Suppressor macrophage treated with lipopolysaccharide for 1 hour (primary cell): ENCODE measurements at places on chromosomes 6 and 20.

DNA sequence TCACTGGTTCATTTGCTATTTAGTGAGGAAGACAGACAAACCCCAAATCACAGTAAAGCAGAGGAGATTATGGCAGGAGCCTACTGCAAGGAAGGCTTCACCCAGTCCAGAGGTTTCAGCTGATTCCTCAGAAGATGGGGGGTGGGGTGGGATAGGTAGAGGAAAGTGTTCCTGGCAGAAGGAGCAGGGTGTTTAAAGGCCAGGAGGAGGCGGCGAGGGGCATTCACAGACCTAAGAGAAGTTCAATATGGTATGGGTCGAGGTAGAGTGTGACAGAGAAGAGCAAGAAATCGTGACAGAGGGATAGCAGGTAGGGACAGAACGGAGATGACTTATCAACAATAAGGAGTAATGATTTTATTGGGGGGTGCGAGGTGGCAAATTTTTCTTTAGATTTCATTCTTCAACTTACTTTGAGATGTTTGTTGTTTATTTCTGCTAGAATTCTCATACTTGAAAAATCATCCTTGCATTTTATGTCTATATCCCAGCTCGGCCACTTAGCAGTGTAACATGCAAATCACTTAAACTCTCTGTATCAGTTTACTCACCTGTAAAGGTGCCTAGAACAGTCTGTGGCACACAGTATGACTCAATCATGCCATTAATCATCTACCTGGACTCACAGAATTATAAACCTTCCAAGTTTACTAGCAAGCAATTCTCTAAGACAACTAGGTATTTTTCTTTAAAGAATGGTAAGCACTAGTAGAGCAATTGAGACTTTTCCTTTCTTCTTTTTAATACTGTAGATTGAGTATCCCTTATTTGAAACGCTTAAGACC lies 176.7 kb downstream of the REV3L start:
- DNase-seq: no peak

DNA sequence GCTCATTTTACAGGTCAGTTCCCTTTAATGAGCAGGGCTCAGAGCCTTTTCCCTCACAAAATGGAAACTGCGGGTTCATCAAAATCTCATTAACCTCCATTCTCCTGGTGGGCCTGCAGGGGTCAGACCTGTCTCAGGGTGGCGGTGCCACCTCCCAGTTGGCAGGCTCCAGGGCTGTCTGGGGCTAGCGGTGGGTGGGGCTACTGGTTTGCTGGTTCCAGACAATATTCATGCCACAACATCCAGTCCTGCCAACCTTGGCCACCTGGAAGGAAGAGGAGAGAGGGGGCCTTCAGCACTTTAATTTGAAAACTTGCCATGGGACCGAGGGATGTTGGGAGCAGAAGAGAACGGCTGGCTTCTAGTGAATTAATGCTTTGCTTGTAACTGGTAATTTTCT lies 41.9 kb upstream of the CTNNBL1 start:
- peak; percentile 42 for DNase-seq

GRCh38 chr20:1824834-1825233 lies 70.4 kb upstream of the SIRPA start:
- no peak for DNase-seq

DNA sequence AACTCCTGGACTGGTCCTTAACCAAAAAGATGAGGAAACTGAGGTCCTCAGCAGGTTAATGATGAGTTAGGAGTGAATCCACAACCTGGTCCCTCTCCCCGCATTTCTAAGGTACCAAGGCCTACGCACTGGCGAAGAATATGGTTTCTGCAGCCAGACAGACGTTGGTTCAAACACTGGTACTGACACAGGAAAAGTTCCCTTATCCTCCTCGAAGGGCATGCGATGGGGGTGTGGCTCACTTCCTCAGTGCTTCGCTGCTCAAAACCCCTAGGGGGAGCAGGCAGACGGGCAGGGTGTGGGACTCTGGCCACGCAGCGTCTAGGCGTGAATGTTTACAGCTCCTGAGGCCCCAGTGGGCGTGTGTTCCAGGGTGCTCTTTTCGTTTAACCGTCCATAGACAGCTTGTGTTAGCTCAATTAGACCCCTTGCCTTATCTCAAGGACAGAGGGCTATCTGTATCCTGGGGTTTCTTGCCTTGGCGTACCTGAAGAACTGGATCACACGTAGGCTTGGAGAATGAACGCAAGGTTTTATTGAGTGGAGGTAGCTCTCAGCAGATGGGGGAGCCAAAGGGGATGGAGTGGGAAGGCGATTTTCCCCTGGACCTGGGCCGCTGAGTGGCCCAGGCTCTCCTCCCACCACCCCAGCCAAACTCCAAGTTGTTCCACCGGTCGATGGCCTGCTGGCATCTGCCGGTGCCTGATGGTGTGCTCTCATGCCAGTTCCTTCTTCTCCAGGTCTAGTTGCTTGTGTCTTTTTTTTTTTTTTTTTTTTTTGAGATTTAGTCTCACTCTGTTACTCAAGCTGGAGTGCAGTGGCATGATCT lies 31.8 kb upstream of the PTPN1 start:
- peak; percentile 92 for DNase-seq

GRCh38 chr6:67221226-67221625 lies 1413.9 kb upstream of the ADGRB3 start:
- no peak for DNase-seq

DNA sequence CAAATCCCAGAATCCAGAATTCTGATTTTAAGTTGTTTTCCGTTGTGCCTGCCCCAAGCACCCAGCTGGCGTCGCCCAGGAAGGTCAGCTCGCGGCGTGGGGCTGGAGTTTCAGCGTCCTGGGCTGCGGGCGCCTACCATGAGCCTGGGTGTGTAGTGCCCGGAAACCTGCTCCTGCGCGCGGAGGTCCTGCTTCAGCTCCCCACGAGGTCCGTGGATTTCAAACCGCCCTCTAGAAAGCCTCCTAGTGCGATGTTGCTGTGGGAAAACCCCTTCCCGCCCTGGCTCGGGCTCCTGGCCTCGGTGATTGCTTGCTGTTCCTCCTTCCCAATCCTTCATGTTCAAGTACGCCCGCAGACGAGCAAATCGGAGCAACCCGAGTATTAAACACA lies 51.3 kb upstream of the NRN1 start:
- no peak for DNase-seq

DNA sequence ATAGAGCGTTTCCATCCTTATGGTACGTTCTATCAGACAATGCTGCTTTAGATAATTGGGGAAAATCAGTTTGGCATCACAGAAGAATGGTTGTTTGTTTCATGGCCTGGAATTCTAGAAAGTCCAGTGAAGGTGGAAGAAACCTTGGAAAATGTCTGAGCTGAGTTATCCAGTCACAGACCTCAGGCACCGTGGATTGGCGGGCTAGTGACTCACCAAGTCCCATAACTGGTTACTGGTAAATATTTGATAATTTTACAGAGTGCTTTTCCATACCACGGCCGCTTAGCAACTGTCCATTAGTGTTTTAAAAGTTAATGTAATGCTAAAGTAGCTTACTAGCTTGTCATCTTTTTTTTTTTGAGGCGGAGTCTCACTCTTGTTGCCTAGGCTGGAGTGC lies 99.4 kb downstream of the SLC35B3 start:
- no peak for DNase-seq

GRCh38 chr20:62701161-62702012 lies 7.2 kb upstream of the NTSR1 start:
- DNase-seq: no peak

DNA sequence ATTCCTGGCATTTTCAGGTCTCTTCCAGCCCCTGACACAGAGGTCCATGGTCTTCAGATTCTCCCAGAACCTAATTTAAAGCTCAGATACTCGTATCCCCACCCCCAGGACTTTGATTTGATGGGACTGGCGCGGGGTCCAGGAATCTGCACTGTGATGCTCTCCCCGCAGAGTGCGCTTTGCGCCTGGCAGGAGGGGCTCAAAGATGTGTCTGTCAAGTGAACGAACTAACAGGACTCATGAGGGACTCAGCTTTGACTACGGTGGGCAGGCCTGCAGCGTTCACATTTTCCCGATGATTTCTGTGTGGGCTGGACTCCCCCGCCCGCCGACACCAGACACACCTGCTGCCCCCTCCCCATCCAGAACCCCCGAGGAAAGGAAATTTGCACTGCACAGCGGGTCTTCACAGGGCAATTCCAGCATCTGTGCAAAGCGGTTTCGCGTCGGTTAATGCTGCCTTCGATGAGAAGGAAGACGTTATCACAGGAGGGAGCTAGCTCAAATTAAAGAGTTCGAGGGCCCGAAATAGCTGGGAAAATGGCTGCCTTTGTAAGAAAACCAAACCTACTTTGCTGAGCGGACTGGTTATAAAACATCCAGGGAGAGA lies 90.2 kb downstream of the ZDHHC14 start:
- no peak for DNase-seq

DNA sequence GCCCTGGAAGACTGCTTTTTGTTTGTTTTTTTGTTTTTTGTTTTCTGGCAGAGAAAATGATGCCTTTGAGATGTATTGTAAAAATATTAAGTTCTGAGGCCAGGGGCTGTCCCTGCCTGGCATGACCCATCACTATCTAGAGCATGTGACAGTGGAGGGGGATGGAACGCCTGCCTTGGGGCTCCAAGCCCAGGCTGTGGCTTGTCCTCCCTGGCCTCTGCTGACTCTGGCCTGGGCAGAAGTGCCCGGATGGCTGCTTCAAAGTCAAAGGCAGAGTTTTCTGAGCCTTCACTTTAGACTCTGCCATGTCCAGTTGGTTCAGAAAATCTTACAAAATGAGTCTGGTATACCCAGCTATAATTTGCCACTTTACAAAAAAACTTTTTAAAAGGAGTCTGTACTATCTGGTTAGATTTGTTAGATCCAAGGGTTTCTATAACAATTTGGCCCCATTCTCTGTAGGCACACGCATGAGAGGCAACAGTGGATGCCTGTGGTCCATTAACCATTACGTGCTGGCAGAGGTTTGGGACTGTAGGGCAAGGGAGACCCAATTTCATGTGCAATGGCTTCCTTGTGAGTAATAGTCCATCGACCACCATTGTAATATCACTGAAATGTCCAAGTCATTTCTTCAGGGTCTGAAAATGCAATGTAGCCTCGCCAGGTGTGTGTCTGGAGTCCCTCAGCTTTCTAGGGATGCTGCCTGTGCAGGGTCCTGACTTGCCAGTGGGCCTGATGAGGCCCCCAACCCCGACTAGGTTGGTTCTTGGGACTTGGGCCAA lies 8.3 kb downstream of the PPP1R3G start:
- DNase-seq: no peak

DNA sequence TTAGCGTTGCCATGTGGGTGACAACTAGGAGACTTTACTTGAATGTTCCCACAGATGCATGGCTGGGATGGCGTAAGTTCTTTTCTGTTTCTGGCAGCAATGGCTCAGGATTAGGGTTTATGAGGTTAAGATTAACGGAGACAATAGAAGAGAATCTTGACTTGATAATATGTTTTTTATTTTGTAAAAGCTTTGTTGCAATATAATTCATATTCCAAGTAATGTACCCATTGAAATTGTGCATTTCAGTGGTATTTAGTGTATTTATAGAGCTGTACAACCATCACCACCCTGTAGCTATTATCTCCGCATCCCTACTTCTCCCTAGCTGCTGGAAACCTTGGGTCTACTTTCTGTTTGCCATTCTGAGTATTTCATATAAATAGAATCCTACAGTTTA lies 349.2 kb downstream of the UTRN start:
- DNase-seq: no peak

GRCh38 chr20:17653835-17654648 lies 28.0 kb downstream of the RRBP1 start:
- DNase-seq: no peak

DNA sequence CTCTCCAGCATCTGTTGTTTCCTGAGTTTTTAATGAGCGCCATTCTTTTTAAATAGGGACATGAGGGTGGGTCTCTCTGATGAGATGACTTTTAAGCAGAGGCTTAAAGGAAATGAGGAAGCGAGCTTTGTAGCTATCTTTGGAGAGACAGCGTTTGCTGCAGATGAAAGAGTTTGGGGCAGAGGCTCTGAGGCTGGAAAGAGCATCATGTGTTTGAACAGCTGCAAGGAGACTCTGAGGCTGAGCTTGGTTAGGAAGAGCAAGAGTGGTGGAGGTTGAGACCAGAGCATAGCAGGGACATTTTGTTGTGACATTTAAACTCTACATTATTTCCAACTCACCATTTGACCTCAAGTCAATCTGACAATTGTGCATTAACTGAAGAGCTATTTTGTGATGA lies 38.3 kb upstream of the TMX4 start:
- DNase-seq: no peak

DNA sequence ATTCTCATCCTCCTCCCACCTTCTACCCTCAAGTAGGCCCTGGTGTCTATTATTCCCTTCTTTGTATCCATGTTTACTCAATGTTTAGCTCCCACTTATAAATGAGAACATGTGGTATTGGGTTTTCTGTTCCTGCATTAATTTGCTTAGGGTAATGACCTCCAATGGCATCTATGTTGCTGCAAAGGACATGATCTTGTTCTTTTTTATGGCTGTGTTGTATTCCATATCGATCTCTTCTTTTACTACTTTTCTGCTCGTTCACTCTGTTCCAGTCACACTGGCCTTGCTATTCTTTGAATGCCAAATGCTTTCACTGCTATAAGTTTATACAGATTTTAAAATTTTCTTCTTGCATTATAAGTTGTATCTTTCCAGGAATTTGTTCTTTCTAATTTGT lies 57.7 kb downstream of the RSPH3 start:
- no peak for DNase-seq

DNA sequence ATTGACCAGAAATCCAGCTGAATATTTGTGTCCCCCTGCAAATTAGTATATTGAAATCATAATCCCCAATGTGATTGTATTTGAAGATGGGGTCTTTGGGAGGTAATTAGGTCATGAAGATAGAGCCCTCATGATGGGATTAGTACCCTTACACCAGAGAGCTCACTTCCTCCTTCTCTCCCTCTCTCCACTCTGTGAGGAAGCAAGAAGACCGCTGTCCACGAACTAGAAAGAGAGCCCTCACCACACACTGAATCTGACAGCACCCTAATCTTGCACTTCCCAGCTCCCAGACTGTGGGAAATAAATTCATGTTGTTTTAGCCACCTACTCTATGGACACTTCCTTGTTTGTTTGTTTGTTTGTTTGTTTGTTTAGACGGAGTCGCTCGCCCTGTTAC lies 11.9 kb upstream of the PLAGL1 start:
- DNase-seq: peak; percentile 28

- DNase-seq: no peak
Measured at GRCh38 chr20:24045621-24046318, 57.2 kb upstream of the GGTLC1 start.

GRCh38 chr6:107716688-107717089 lies 107.4 kb downstream of the SCML4 start:
- DNase-seq: peak; percentile 36

- DNase-seq: no peak
Measured at GRCh38 chr6:144696610-144697368, 411.7 kb downstream of the UTRN start.

DNA sequence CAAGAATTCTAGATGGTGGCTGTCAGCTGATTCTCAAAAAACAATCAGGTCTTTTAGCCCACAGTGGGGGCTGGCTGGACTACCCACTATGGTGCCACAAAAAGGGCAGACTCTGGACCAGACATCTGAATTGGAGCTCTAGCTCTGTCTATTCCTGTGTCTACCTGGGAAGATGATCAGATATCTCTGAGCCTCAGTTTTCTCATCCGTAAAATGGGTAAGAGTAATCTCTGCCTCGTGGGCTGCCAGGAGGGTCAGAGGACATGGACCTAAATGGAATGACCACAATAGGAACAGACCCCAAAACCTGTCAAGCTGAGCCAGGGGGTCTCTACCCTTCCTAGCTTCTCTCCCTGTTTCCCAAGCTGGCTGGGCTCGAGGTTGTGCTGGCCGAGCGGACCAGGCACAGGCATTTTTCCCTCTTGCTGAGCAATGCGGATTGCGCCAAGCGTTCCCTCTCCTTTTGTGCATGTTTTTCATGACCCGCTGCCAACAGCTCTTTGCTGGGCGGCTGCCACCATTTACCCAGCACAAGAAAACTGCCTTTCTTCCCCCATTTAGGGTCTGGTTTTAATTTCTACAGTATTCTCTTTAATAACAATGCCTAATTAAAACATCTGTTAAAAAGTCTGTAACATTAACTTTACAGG lies 74.7 kb upstream of the MAFB start:
- DNase-seq: no peak
